ENCODE measurements at places on chromosomes 11 and 22.

GRCh38 chr11:11581481-11581880, 40.3 kb downstream of the GALNT18 start:
- DNase-seq, result no peak

DNA sequence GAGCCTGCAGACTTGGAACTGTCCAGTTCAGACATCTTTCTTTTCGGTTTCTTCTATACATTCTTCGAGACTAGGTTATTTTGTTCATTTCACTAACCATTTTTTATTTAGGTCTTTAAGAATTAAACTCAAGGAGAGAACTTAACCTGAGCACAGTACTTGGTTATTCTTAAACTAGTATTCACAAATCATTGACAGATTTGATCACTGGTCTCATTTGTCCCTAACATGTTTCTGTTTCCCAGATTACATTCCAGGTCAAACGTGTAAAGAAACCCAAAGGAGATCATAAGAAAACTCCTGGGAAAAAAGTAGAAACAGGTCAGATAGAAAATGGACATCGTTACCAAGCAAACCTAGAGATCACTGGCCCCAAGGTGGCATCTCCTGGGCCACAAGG, 85.1 kb downstream of the TTC17 start:
- DNase-seq, result no peak

- no peak for DNase-seq
Measured at GRCh38 chr11:61892085-61892370, 683 bp upstream of the FADS3 start.

- DNase-seq, result no peak
Measured at GRCh38 chr11:12448131-12448939, 71.0 kb downstream of the PARVA start.

- no peak for DNase-seq
Measured at GRCh38 chr11:78572394-78572793, 2.3 kb downstream of the NARS2 start.

DNA sequence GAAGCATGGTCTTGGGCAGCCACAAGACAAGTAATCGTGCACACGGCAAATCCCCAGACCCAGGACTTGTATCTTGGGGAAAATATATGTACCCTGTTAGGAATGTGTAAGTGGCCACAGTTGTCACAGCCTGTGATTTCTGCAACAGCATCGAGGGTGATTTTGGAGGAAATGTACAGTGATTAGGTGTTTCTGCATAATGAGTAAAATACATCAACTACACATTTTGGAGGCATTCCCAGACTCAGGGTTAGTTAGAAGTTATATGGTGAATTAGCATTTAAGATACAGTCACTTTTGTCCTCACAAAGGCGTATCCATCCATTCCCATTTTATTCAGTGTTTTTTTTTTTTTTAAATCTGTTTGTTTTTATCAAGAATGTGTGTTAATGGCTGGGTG, 28.4 kb downstream of the SUSD2 start:
- no peak for DNase-seq

- peak; percentile 76 for DNase-seq
Measured at GRCh38 chr11:74023276-74023675, 14.4 kb upstream of the UCP3 start.

DNA sequence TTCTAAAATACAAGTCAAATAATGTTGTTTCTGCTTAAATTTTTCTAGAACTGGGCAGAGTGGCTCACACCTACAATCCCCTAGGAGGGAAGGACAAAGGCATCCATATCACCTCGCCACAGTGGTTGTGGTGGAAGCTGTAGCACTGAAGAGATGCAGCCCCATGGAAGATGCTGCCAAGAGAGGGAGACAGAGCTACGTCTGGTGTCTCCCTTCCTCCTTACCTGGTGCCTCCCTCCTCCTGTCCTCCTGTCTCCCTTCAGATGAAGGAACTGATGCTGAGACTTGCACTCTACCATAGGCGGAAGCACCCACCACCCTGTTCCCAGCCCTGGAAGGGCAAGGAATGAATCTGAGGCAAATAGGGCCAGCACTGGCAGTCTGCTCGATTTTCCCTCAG, 22.3 kb downstream of the MMP27 start:
- no peak for DNase-seq

DNA sequence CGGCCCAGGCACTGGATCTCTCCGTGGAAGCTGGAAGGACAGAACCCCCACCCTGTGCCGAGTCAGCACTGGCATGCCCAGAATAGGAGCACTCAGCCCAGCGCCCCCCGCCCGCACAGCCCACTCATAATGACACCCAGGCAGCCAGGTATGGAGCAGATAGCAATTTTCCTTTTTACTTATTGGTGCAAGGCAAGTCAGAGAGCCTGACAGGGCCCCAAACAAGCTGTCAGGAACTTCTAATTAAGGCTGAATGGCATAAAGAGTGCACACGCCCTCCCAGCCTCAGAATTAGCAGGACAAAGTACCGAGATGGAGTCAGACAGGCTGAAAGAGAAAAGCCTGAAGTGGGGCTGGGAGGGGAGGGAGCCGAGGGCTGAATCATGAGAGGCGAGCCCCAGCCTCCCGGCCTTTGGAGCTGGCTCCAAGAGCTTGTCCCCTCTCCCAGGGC, 76.9 kb downstream of the DSCAML1 start:
- DNase-seq, result no peak

DNA sequence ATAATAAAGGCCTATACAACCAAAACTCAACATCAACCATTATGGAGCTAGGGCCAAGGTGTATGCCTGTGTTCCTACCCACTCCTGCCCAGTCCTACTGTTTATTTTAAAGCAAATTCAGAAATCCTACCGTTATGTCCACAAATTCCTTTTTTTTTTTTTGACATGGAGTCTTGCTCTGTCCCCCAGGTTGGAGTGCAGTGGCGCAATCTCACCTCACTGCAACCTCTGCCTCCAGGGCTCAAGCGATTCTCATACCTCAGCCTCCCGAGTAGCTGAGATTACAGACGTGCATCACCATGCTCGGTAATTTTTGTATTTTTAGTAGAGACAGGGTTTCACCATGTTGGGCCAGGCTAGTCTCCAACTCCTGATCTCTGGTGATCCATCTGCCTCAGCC, 3.1 kb upstream of the CPT1A start:
- no peak for DNase-seq

GRCh38 chr22:33328789-33329296, 270.7 kb upstream of the SYN3 start:
- DNase-seq, result no peak

DNA sequence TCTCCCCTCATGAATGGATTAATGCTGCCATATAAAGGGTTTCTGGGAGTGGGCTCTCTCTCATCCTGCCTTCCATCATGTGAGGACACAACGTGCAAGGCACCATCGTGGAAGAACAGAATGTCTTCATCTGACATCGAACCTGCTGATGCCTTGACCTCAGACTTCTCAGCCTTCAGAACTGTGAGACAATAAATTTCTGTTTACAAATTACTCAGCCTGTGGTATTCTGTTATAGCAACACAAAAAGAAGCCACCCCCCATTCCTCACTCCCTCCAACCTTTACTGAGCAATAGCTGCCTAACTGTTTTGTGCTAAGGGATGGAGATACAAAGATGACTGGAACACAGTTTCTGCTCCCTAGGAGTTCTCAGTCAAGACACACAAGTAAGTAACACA, 106.1 kb upstream of the PLET1 start:
- no peak for DNase-seq

DNA sequence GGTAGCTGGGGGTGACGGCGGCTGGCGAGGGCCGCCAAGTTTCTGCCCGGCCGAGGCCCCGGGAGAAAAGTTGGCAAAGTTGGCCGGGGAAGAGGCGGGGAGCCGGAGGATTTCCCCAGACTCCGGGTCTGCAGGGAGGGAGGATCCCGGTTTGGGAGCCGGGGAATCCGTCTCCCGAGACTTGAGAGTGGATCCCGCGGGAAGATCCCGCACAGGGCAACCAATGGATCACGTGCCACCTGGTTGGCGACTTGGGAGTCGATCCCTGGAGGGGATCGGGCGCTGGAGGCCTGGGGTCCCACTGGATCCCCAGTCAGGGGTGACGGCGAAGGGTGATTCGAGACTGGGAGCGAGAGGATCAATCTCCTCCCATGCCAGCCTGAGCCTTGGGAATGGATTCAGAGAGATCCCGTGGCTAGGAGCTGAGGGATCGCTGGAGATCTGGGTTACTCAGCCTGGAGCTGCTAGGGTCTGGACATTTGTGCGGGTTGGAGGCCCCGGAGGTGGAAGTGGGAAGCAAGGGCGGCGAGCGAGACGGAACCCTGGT, 394 bp downstream of the KIAA1671 start:
- no peak for DNase-seq

DNA sequence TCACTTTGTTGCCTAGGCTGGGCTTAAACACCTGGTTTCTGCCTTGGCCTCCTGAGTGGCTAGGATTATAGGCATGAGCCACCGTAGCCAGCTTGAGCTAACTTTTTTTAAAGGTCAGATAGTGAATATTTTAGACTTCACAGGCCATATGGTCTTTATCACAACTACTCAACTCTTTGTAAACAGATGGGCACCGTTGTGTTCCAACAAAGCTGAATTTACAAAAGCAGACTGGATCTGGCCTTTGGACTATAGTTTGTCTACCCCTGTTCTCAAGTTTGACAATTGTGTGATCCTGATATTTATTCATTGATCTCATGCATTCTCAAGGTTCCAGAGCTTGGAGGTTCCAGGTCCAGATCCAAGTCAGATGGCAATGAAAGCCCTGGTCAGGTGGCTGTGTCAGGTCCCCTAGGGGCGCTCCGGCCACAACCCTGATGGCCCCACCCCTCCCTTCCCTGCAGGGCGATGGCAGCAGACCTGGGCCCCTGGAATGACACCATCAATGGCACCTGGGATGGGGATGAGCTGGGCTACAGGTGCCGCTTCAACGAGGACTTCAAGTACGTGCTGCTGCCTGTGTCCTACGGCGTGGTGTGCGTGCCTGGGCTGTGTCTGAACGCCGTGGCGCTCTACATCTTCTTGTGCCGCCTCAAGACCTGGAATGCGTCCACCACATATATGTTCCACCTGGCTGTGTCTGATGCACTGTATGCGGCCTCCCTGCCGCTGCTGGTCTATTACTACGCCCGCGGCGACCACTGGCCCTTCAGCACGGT, 15.8 kb downstream of the P2RY2 start:
- DNase-seq, result no peak

DNA sequence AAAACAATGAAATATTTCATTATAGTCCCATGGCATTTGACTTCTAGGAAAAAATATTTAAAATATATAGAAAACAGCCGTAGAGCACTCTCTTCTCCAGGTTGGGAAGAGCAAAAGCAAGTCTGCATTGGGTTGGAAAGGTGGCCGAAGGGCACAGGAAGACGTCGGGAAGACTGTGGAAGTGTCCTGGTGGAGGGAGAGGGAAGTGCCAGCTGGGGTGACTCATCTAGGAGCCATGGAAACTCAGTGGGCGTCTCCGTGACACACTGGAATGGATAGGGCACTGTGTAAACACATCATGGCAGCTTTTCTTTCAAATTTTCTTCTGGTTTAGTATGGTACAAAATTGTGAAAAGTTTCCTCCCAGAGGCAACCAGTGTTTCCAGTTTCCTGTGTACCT, 12.7 kb downstream of the GTPBP1 start:
- DNase-seq, result no peak

DNA sequence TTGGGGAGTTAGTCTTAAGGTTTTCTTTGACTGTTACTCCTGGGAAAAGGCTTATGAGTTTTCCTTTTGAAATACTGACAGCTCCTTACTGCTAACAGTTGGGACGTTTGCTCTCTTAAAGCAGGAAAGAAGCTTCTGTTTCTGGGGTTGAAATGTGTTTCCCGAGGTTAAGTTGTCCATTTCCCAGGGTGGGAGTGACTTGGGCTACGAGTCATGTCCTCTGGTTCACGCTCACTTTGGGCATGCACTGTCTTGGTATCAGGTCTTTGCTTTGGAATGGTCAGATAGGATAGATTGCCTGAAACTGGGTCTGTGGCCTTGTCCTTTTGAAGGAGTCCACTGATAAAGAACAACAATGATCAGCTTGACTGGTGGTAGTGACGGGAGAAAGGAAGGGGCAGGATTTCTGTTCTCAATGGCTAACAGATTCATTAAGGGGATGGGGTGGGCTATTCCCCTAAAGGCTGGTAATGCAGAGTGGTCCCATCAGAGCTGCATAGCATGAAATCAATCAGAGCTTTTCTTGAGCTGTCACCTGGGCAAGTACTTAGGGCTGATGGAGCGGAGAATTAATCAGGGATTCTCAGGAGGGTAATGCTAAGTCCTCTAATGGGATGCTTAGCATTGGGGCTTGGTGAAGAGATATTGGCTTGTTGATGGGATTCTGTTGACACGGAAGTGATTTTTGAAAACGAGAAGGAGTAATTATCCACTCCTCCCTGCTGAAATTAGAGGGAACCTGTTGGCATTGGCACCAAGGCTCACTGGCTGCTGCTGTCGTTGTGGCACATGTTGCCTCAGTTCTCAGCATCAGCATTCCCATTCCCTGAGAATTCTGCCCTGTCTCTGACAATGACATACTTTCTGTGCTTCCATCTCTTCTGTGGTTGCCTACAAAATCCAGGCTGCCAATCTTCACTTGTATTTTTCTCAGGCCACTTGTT, 81.6 kb downstream of the TEAD1 start:
- no peak for DNase-seq

DNA sequence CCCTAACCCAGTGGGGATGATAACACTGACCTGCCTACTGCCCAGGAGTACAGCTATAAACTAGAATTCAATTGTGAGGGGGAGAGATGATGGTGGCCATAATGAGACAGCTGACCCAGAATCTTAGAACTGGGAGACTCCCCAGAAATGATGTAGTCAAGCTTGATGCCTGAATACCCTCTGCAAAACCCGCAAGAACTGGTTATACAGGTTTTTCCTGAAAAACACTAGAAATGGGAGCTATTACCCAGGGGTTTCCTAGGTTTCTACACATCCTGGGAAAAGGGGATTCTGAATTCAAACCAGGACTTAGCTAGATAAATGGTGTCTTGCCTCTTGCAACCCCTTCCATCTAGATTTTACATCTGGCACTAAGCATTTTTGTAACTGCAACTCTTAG, 113.8 kb upstream of the NARS2 start:
- DNase-seq, result no peak

- DNase-seq, result peak; percentile 78
Measured at GRCh38 chr22:43147821-43148220, 3.5 kb upstream of the TSPO start.

GRCh38 chr11:8177136-8177535, 8.3 kb upstream of the RIC3 start:
- DNase-seq, result no peak

GRCh38 chr11:45361551-45361950, 75.4 kb upstream of the SYT13 start:
- DNase-seq, result no peak

DNA sequence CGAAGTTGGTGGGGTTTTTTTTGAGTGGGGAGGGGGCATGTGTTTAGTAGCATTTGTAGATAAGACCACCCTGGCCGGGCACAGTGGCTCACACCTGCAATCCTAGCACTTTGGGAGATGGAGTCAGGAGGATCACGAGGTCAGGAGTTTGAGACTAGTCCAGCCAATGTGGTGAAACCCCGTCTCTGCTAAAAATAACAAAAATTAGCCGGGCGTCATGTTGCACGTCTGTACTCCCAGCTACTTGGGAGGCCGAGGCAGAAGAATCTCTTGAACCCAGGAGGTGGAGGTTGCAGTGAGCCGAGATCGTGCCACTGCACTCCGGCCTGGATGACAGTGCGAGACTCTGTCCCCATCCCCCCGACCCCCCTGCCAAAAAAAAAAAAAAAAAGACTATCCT, 34.6 kb downstream of the CECR2 start:
- no peak for DNase-seq

- DNase-seq, result no peak
Measured at GRCh38 chr11:117300283-117300663, 9.1 kb downstream of the BACE1-AS start.

GRCh38 chr22:24463071-24463760, 31.9 kb upstream of the UPB1 start:
- DNase-seq, result peak; percentile 76

GRCh38 chr22:32557444-32557843, 82.8 kb downstream of the FBXO7 start:
- DNase-seq, result no peak

GRCh38 chr11:128697645-128698174, 3.8 kb downstream of the FLI1 start:
- DNase-seq, result no peak

All from MV-4-11 (cell line).